D721Med (cell line): ENCODE measurements at places on chromosomes 6 and 20.
A peak's percentile ranks its signal among the peaks of the same experiment; 100 is the strongest.

- DNase-seq = no peak
Observed at GRCh38 chr6:148739822-148740128, 7.1 kb upstream of the UST start.

- peak; percentile 44 for DNase-seq
Observed at GRCh38 chr6:122789182-122790027, at the start of gene SMPDL3A. Gene SMPDL3A (plus strand): TSS chr6:122789258. CDS start chr6:122789347, 89 bp downstream.

DNA sequence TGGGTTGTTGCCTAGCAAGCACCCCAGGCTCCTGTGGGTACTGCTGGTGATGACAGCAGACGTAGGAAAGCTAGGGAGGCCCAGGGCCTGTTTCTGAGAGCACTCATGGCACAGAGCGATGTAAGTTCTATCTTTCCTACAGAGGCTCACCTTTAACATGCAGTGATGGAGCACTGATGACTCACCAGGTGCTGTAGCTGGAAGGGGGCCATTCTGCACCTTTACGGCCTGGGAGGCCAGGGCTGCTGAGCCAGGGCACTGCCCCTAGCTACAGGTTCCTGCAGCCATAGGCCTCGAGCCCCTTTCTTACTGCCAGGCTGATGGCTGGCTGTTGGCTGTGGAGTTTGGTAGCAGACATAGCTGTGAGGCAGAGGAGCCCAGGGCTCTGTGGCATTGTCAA is 31.1 kb upstream of the GPR6 start:
- DNase-seq = no peak

GRCh38 chr6:109292983-109293586 is 89.2 kb downstream of the CD164 start:
- no peak for DNase-seq

DNA sequence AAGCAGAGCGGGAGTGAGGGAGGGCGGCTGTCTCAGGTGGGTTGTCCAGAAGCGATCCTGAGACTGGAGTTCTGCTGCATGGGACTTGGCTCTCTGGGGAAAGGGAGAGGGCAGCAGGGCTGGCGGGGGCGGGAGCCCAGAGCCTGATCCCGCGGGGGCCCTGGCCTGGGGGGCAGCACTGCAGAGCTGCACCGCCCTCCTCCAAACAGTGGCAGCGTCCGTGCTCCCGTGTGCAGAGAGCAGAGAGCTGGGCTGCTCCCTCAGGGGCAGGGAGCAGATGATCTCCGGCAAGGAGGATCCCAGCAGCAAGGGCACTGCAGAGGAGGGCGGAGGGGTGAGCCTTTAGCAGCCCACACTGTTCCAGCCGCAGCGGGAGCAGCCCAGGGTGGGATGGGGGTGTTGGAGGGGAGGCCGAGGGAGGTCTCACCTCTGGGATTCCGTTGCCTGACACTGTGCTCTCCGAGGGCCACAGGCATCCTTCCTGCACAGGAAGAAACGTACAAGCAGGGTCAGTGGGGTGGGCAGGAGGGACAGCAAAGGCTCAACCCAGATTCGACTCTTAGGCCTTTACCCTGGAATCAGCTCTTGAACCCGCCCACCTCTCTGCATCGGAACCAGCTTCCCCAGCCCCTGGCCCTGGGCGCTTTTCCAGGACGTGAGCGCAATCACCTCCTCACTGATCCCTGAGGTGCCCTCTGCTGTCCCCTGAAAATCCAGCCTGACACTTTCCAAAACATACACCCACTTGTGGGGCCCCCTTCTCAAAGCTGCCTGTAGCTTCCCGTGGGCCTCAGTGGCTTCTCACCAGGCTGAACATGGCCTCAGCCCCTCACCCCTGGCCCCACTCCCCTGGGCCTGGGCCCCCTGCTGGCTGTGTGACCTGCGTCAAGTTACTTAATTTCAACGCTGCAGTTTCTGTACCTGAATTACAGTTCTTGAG is 32.6 kb upstream of the ZBP1 start:
- no peak for DNase-seq

GRCh38 chr6:156910938-156911337 is 133.8 kb downstream of the ARID1B start:
- no peak for DNase-seq

DNA sequence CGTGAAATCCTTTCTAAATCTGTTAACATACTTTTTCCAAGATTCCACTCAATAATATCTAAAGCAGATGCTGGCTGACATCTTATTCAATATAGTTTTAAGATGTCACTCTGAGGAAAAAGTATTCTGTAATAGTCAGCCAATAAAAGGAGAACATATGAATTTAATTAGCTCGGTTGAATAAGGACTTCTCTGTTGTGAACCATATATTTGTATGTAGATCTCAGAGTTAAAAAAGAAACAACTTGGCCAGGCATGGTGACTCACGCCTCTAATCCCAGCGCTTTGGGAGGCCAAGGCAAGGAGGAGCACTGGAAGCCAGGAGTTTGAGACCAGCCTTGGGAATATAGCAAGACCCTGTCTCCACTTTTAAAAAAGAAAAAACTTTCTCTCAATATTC is 7.4 kb upstream of the CD24 start:
- DNase-seq = no peak
